WERI-Rb-1 (cell line): ENCODE measurements at places on chromosomes 2 and 18.

GRCh38 chr2:120720231-120720630 lies 15.4 kb upstream of the GLI2 start:
- no peak for DNase-seq

DNA sequence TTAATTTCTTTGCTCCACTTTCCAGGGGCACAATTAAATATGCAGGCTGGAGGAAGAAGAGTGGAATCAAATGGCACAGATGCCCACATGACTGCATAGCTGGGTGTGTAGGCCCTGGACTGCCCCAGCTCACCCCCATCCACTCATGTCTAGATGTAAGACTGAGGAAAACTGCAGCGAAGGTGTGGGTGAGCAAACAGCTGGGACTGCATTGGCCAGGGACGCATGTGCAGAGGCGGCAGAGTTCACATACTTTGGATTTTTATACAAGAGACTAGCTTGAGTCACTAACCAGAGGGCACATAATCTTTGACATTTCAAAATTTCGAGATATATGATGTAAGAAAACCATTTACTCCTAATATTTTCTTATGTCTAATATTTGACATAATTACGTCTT lies 60.1 kb downstream of the SPIRE1 start:
- no peak for DNase-seq

DNA sequence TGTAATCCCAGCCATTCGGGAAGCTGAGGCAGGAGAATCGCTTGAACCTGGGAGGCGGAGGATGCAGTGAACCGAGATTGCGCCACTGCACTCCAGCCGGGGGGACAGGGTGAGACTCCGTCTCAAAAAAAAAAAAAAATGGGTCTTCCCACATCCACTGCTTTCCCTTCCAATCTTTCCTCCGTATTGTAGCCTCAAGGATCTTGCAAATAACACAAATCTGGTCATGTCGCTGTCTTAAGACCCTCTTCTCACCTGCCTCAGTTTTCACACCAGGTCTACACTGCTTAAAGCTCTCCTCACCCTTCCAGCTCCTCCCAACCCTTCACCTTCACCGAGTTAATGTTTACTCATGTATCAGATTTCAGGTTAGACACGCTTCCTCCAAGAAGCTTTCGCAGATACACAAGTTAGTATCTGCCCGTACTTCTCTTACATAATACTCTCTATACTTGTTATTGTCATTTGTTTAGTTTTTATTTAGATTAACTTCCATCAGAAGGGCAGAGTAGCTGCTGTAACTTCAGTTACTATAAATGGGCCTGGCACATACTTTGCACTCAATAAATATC lies 1.5 kb downstream of the IER3IP1 start:
- DNase-seq: no peak

- DNase-seq: no peak
Measured at GRCh38 chr2:192369969-192370368, 175.2 kb upstream of the TMEFF2 start.

DNA sequence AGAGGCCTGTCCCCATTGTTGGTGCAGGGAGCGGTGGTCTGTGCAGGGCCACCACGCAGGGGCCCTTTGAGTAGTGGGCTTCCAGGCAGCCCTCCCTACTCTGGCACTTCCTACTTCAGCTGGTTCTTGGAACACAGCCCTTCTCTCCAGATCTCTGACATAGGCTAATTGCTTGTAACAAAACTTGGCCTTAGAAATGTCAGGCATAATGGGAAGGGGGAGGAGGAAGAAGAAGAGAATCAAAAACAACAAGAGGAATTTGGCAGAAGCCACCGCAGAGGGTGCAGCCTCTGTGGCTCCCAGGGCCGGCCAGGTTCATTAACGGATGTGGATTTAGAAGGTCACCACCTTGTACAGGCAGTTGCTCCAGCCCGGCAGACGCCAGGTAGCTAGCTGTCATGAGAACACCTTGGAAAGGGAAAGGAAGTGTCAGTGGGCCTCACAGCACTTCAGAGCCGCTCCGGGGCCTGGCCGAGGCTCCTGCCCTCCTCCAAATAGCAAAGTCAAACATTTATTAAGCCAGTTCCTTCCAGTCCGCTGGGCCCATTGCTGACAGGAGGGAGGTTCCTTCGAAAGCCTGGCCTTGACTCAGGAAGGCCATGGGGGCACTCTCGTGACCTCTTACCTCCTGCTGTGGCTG lies 7.4 kb downstream of the BOD1L2 start:
- DNase-seq: no peak

DNA sequence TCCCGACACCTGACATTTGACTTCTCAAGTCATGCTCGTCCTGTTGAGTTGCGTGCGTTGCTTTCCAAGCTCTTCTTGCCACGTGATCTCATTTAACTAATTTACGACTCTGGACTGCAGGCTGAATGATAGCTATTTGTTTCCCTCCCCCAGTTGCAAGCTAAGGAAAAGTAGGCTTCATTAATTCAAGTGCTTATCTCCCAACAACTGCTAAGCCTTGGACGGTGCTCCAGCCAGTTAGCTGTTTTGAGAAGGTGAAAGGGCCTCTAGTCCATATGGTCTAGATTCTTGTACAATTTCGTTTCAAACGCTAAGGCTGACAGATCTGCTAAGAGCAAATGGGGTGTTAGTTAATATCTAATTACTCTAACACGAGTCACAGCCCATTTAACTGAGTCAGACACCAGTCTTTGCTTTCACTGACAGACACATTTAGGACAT lies 21.1 kb downstream of the GPR45 start:
- DNase-seq: peak; percentile 59

- DNase-seq: no peak
Measured at GRCh38 chr18:56902653-56903052, 244.2 kb upstream of the BOD1L2 start.

GRCh38 chr2:225471039-225471438 lies 71.5 kb downstream of the NYAP2 start:
- DNase-seq: no peak

- no peak for DNase-seq
Measured at GRCh38 chr2:30262716-30263309, 31.5 kb downstream of the LBH start.

DNA sequence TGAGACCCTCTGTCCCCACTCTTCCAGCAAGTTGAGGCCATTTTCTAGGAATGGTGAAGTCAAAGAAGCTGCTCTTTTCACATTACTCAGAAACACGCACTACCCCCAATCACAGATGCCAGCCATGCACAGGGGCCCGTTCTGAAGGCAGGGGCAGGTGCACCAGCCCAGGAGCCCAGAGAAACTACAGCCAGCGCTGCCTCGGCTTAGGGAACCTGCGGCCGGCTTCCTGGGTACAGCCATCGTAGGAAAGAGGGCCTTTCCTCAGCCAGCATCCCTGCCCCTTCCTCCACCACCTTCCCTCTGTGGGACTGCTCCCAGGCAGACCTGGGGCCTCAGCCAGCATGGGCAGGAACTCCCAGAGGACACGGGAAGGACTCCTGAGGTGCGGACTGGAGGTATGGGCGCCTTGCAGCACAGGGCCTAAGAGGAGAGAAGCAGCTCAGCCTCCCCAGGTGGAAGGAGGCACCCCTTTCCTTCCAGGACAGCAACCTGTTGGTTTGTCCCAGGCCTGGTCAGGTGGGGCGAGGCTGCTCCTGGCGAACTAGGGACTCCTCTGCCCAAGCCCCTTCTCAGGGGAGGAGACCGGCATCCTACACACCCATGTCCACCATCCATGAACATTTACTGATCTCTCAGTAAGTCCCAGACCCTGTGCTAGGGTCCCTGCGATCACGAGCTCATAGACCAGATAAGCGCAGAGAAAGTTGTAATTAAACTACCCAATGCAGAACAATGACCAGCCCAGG lies 99.0 kb upstream of the ID2 start:
- no peak for DNase-seq

GRCh38 chr2:2721296-2721835 lies 390.3 kb upstream of the MYT1L start:
- no peak for DNase-seq

DNA sequence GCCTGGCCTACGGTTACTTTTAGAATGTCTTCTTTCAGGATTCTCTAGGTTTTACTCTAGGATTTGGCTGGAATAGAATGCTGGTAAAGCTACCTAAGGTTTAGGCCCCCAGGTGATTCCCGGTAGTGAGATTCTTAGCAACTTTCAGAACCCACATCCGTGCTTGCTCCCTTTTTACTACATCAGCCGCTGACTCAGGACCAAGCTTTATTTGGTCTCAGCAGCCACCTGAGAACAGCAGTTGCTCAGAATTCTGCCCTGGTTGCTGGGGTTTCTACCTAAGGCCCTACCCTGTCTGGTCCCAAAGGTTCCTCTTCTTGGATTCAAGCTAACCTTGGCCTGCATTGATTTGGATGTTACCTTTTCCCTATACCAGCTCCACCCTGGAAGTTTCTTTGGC lies 36.1 kb upstream of the NDUFV2 start:
- DNase-seq: no peak

- DNase-seq: no peak
Measured at GRCh38 chr2:227383686-227384085, 4.1 kb downstream of the SCYGR1 start.

GRCh38 chr2:19673213-19673791 lies 228.5 kb downstream of the TTC32 start:
- no peak for DNase-seq

GRCh38 chr2:226902041-226902966 lies 66.5 kb downstream of the RHBDD1 start:
- DNase-seq: no peak

- DNase-seq: peak; percentile 24
Measured at GRCh38 chr2:68911246-68911645, 40.0 kb upstream of the BMP10 start.

DNA sequence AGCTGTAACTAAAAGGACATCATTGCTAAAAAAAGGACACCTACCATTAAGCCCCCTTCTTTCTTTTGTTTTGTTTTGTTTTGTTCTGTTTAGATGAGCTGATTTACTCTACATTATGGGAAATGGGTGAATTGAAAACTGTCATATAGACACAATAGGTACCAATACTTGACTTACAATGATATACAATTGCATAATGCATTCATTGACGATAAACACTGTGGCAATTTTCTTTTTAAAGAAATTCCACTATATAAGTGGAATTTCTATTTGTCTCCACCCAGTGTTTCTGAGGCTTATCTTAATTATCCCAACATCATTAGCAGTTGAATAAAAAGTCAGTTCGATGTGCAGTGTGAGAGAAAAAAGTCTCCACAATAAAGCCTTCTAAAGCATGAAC lies 282.1 kb downstream of the BCL2 start:
- no peak for DNase-seq

GRCh38 chr2:15755528-15755927 lies 163.9 kb downstream of the DDX1 start:
- no peak for DNase-seq

DNA sequence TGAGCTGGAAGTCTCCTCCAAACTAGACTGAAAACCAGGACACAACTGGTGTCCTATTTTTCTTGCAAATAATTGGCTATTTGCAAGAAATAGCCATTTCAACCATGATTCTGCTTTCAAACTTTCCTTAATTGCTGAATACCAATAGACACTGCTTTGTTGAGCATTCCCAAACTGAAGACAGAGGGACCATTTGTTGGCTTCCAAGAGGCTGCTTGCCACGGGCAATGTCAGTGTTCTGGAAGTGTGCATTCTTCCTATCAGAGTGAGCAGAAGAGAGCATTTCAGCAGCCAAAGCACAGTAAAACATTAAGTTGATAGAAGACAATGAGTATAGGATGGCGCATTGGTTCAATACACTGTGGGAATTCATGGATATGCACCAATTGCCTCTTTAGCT lies 360.5 kb upstream of the RGPD4 start:
- no peak for DNase-seq

GRCh38 chr2:8172661-8173060 lies 509.2 kb upstream of the ID2 start:
- DNase-seq: no peak

DNA sequence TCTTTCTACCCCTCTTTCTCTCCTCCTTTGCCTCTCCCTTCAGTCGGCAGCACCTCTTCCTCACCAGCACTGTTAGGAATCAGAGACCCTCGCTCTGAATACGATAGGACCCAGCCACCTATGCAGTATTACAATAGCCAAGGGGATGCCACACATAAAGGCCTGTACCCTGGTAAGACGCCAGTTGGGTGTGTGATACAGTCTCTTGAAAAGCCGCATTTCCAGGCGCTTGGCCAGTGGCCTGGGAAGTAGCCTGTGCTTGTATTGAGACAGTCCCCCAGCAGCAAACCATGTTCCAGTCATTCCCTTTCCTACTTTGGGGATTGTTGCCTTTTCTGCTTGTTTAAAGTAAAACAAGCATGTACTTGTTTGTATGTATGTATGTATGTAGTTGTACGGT lies 118.4 kb upstream of the DAPL1 start:
- no peak for DNase-seq

- peak; percentile 27 for DNase-seq
Measured at GRCh38 chr2:191303140-191304005, 58.2 kb downstream of the MYO1B start.

DNA sequence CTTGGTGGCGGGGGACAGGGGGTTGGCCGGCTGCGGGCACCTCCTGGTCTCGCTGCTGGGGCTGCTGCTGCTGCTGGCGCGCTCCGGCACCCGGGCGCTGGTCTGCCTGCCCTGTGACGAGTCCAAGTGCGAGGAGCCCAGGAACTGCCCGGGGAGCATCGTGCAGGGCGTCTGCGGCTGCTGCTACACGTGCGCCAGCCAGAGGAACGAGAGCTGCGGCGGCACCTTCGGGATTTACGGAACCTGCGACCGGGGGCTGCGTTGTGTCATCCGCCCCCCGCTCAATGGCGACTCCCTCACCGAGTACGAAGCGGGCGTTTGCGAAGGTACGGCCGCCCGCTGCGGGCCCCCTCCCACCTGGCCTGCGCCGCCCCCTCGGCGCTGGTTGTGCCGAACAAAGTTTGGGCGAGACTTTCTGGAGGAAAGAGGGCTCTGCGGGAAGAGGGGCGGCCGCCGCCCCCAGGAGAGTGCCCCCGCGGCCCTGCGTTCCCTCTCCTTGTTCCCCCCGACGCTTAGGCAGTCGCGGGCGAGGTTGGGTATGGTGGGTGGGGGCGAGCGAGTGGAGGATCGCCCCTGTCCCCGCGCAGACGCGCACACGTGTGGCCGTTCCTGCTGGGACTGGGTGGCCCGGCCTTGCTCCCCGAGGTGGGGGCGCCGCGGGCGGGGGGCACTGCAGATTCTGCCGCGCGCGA lies 866 bp downstream of the CRIM1 start:
- peak; percentile 58 for DNase-seq

GRCh38 chr2:25618676-25619075 lies 54.7 kb downstream of the DTNB start:
- no peak for DNase-seq

DNA sequence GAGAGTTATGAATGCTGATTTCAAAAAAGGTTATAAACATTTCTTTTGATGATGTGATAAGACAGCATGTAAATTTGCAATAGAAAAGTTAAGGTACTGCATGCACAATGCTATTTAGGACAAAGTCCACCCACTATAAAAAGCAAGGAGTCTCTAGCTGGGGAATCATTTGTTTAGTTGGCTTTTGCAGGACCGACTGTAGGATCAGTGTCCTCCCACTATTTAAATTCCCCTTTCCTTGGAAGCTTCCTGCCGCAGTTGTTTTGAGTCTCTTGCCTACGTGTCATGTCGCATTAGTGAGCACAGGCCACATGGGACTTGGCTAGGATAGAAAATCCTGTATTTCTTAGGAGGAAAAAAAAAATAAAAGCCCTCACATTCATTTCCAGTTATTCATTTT lies 13.1 kb downstream of the QPCT start:
- DNase-seq: no peak

GRCh38 chr2:209426432-209426831 lies 2.6 kb downstream of the MAP2 start:
- DNase-seq: no peak

GRCh38 chr2:107785756-107786155 lies 40.9 kb upstream of the RGPD4 start:
- no peak for DNase-seq

GRCh38 chr2:153214337-153214736 lies 264.2 kb downstream of the RPRM start:
- no peak for DNase-seq
